ENCODE measurements at places on chromosomes 7 and 10. TPM values are rescaled to one million over a fixed set of nuclear protein-coding genes. Genes with fewer than 3 reads are reported as not detected.

DNA sequence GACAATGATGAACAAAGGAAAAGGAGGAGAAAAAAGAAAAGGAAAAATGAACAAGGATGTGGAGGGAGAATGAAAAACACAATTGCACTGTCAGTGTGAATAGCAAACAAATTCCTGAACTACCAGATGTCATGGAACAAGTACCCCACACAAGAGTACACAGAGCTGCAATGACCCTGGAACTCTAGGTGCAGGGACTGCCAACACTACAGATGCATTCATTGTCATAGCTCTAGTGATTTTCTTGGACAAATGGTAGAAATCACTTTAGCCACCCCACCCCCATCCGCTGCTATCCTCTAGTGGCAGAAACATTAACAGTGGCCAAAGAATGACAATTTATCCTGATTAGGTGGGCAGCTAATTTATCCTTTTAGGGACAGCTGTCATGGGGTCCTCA, 3.1 kb downstream of the RNF133 start:
- DNase-seq = no peak

The CYP3A4 gene
- 7.8 TPM for total RNA-seq

DNA sequence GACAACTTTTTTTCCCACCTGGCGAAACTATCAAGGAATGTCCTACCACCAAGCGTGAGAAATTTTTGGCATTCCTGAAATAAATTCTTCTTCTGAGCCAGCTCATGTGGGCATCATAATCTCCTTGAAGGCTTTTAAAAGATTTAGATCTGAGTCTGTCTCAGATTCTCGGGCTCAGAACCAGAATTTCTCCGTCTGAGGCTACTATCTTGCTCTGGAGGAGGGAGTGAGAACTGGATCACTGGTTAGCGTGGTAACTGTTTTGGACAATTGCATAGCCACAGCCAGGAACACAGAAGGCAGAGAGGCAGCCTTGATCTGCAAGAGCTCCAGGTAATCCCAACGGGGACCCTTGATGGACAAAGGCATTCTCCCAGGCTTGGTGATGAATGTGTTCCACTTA, 1.0 kb upstream of the PLAC9 start:
- DNase-seq = no peak

- DNase-seq = no peak
These were observed 36.3 kb downstream of the ABCB1 start for GRCh38 chr7:87564296-87564963.

GRCh38 chr7:136009488-136010079, 32.4 kb upstream of the MTPN start:
- no peak for DNase-seq

- DNase-seq = no peak
These were observed 191.9 kb downstream of the ETV1 start for GRCh38 chr7:13797545-13797944.

DNA sequence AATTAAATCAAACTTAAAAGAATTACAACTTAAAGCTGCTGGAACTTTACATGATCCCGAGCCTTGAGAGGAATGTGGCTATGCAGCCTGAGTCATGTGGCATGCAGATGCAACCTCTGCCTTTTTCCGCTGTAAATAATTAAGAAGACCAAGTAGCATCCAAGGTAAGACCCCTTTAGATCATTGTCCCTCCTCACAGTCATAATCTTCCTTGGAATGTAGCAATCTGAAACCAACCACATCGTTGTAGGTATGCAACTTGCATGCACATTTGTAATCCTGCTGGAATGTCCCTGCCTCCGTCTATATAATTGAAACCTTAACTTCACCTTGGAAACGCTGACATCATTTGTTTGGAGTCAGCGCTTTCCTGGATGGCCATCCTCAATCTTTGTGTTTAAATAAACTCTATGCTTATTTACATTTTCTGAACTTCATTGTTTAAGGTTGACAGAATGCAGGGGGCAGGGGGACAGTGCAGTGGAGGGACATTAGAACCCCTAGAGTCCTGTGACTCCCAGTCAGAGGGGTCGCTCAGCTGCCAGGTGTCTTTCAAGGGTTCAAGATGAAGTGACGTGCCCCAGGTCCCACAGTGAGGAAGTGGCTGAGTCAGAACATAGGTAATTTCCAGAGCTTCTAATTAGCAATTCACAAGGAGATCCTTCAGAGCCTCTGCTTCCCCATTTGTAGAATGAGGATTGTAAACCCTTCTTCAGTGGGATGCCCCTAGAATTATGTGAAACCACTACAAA, 110.7 kb downstream of the RALA start:
- DNase-seq = no peak

DNA sequence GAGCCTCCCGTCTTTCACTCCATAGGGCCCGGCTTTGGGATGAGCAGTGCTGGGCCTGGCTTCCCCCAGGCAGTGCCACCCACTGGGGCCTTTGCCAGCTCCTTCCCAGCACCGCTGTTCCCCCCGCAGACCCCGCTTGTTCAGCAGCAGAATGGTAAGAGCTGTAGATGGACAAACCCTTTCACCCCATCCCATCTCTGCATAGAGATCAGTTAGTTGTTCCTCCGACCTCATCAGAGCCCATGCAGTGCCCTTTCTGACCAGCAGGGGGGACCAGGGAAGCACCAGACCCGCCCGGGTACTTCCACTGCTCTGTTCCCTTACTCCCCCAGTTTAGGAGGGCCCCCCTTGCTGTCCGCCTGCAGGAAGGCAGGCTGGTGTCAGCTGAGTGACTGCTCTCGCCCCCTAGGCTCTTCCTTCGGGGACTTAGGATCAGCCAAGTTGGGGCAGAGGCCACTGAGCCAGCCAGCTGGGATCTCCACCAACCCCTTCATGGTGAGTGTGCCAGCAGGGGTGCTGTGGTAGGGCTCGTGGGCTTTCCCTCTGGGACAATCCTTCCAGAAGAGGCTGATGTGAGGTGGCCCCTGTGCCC, 9.8 kb downstream of the SAP25 start:
- DNase-seq = peak; percentile 90

DNA sequence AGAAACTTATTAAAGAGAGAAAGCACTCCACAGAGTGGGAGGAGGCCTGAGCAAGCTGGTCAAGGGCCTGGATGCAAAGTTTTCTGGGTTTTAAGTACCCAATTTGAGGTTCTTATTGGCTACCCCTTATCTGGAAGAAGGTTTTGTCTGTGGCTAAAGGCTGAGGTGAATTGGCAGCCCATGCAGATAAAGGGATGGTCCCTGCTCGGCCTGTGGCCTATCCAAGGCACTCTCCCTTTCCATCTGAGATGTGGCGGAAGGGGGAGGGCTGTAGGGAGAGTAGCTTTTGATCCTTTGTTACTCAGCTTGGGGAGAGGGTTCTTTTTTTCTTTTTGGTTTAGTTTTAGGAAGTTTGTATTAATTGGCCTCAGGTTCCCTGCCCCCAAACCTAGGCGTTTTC, 465.1 kb downstream of the ATRNL1 start:
- no peak for DNase-seq

DNA sequence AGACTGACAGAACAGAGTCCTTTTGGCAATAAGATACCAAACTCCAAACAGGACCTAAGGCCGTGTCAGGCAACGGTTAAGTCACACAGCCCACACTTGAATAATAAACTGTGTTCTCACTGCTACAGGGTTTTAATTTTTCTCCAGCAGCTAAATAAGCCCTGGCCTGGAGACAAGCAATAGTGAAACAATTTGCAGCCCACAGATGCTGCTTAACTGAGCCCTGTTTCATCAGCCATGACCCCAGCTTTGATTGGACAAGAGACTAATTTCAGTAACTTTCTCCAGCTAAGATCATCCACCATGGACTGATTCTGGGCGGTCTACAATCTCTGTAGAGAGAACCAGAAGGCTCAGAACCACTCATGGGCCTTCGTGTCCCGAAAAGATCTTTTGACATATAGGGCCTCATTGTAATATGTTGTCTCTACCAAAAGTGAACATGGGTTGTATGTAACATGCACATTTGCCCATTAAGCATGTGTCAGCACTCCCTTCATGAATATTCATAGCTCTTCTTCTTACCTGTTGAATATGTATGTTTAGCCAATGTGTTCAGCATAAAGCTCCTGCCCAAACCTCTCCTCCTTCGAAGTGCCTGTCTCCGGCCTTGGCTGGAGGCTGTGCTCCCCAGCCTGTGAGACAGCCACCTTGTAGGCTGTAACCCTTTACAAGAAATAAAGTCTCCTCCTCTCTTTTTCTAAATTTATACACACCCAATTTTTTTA, 223.1 kb upstream of the AKR1E2 start:
- no peak for DNase-seq

- DNase-seq = no peak
These were observed 6.5 kb downstream of the DLX5 start for GRCh38 chr7:97018126-97018601.

DNA sequence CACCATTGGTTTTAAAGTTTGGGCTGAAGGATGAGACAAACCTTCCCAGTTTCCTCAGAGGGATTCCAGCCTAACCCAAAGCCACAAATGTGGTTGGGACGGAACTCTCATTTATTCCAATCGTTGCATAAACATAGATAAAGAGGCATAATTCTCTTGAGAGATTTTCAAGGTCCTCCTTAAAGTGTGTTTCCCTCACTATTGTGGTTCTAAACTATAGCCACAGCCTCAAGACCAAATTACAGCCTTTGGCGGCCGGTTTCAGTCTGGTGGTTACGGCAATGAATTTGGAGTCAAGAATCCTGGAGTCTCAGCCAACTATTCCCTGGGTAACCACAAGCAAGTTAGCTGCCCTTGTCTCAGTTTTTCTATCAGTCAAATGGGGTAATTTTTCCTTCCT, 42.6 kb downstream of the SEM1 start:
- no peak for DNase-seq

The SH2D4B gene
- total RNA-seq = 0.23 TPM

GRCh38 chr7:64839910-64840309, 45.7 kb downstream of the ZNF138 start:
- no peak for DNase-seq

- no peak for DNase-seq
These were observed 5.0 kb downstream of the TWIST1 start for GRCh38 chr7:19112274-19113001.

- DNase-seq = no peak
These were observed 63.2 kb downstream of the PARP12 start for GRCh38 chr7:139999516-139999915.

The PON1 gene
- 0.30 TPM for total RNA-seq

- DNase-seq = no peak
These were observed 28.4 kb upstream of the EIF5AL1 start for GRCh38 chr10:79483948-79484347.

The UNCX gene
- not detected for total RNA-seq

- no peak for DNase-seq
These were observed 81.9 kb downstream of the ABCB5 start for GRCh38 chr7:20697351-20697750.

GRCh38 chr7:30082686-30083085, 52.1 kb upstream of the MTURN start:
- no peak for DNase-seq

The RHOBTB1 gene
- total RNA-seq = 4.0 TPM

GRCh38 chr10:71597821-71598498, 121.6 kb downstream of the C10orf105 start:
- DNase-seq = peak; percentile 89

- DNase-seq = no peak
These were observed 138.5 kb downstream of the VWC2 start for GRCh38 chr7:49911909-49912308.

GRCh38 chr10:76341740-76342139, 910.3 kb downstream of the LRMDA start:
- DNase-seq = no peak

The HNRNPF gene
- total RNA-seq = 241 TPM

DNA sequence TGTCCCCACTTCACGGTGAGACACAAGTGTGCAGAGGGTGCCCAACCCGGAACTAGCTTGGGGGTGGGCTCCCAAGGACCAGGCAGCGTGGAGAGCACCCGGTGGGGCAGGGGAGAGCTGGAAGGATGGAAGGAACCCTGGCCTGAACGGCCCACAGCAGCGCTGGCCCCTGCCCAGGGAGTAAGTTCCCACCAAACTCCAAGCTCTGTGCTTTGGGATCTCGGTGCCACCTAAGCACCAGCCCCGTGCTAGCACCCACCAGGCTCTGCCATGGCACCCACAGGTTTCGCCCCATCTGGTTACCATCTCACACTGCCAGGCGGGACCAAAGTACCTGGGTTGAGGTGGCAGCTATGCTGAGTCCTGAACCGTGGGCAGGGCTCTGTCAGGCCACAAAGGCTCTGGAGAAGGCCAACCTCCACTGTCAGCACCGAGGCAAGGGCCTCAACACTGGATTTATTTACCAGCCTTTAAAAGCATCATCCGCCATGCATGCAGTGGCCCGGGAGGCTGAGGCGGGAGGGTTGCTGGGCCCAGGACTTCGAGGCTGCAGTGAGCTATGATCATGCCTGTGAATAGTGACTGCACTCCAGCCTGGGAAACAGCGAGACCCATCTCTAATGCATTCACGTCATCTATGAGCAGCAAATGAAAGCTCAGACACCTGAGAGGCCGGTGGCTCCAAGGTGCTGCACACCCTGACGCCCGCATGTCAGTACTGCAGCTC, 16.0 kb downstream of the GPER1 start:
- no peak for DNase-seq

- DNase-seq = no peak
These were observed 43.2 kb downstream of the HDAC9 start for GRCh38 chr7:18538554-18539250.

- DNase-seq = peak; percentile 64
These were observed 88.8 kb upstream of the ANLN start for GRCh38 chr7:36300696-36301350.

The TMEM130 gene
- total RNA-seq = not detected

- DNase-seq = no peak
These were observed 115.1 kb downstream of the SRI start for GRCh38 chr7:88104732-88105131.

DNA sequence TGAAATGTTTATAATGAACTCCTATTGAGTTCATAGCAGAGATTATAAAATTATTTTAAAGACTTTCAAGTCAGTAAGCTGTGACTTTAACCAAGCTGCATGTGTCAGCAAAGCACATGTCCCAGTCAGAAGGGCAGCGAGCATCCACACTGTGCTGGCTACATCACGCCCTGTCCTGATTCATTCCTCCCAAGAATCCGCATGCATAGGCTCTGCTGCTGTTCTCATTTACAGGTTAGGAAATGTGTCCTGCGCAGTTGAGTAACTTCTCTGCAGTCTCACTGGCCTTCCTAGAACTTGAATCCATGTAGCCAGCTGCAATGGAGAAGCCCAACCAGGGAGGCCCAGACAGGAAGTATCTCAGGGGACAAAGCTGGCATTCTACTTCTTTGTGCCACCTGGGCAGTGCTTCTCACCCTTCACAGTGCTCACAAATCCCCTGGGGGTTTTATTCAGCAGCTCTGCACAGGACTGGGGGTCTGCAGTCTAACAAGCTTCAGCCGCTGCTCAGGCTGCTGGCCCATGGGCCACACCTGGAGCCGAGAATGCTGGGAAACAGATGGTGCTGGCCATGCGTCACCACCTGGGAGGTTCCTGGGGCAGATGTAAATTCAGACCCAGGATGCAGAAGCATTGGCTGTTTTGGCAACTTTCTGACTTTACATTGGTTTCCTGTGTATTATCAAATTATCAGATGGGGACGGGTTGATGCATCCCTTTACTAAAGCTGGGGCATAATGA, 192.8 kb upstream of the GDF10 start:
- no peak for DNase-seq

DNA sequence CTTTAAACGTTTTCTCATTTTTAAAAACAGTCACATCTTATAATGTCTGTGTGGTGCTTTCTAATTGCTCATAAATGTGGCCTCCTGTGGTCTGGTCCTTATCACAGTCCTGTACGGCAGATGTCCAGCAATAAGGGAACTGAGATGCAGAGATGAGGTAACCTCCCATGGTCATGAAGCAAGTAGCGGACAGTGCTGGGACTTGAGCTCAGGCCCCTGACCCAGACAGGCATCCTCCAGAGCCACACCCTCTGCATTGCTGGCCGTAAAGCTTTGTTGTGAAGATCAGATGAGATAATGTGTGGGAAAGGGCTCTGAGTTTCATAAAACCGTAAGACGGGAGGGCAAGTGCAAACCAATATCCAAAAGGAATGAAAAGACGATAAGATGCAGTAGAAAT, 48.2 kb downstream of the DYNC2I1 start:
- no peak for DNase-seq

All from suprapubic skin (tissue), 4 donors.